ENCODE measurements at places on chromosomes 11 and 22. TPM values are rescaled to one million over a fixed set of nuclear protein-coding genes. Genes with fewer than 3 reads are reported as not detected.

- peak; percentile 97 for DNase-seq
These were observed at the start of gene MICAL2 for GRCh38 chr11:12110201-12110713. Gene MICAL2 (plus strand): TSS chr11:12110590. CDS start chr11:12162156, 51,566 bp downstream.

GPR152 gene
- not detected for total RNA-seq

TRIM66 gene
- 2.9 TPM for total RNA-seq

GRCh38 chr11:81165164-81165563 is 1568.5 kb downstream of the FAM181B start:
- no peak for DNase-seq

- no peak for DNase-seq
These were observed 1007.9 kb upstream of the TENM4 start for GRCh38 chr11:80448709-80449108.

GRCh38 chr11:62017878-62018655 is 50.6 kb upstream of the FTH1 start:
- no peak for DNase-seq

B3GAT1 gene
- total RNA-seq = 47.3 TPM

GRCh38 chr11:60860943-60861342 is 5.2 kb upstream of the PTGDR2 start:
- no peak for DNase-seq

DNA sequence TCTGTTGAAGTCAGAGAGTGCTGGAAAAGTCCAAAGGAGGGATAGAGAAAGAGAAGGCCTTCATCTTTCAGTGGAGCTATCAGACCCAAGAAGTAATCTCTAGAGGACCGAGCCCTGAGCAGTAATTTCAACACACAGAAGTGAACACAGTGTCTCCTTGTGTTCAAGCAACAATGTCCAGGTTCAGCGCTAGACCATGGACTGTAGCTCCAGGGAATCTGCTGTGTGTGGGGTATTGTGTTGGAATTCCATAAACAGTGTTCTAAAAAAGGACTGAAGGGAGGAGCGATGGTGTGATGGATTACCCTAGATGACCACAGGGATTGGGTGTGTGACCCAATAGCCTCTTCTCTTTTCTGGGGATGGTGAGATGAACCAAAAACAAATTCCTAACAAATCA is 165.9 kb downstream of the BLID start:
- DNase-seq = no peak

GRCh38 chr11:19938866-19939265 is 221.4 kb downstream of the DBX1 start:
- no peak for DNase-seq

GRCh38 chr22:46278656-46279645 is 11.1 kb downstream of the TTC38 start:
- DNase-seq = no peak

- no peak for DNase-seq
These were observed 15.6 kb downstream of the TOM1 start for GRCh38 chr22:35315141-35315854.

DNA sequence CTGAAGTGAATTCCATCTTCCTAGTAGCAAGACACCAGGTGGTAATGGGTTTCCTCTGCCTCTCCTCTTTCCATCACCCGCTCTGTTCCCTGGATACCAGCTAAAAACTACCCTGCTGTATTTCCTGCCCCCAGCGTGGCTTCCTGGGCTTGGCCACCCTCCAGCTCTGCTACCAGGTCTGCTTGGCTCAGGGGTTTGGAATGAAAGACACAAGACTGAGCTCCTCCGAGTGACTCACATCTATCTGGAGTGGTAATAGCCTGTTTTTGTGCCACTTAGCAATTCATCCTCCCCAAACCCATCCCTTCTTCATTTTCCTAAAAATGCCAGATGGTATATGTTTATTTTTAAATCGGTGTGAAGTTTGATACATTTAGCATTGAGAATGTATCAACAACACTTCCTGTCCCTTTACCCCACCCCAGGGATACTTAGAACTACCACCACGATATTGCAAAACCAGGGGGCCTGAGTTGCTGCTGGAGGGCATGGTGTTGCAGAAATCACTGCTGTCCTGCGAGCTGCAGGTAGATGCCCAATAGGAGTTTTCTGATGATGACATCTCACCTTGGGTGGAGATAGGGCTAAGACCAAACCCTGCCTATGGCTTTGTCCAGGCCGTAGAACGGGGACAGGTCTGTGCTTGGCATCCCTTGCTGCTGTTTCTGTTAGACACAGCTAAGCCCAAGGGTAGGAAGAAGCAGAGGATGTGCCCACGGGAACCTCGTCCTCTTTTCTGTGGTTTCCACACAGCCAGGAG is 7.5 kb upstream of the MICAL3 start:
- DNase-seq = no peak

DUSP8 gene
- 4.1 TPM for total RNA-seq

DERL3 gene
- 0.82 TPM for total RNA-seq

- DNase-seq = no peak
These were observed 538.1 kb downstream of the SOX6 start for GRCh38 chr11:15818132-15818842.
